ENCODE measurements at places on chromosomes 5 and 9. TPM values are rescaled to one million over a fixed set of nuclear protein-coding genes. Genes with fewer than 3 reads are reported as not detected.

Gene BSPRY
- not detected for total RNA-seq

Gene TNFSF8
- total RNA-seq, result not detected

DNA sequence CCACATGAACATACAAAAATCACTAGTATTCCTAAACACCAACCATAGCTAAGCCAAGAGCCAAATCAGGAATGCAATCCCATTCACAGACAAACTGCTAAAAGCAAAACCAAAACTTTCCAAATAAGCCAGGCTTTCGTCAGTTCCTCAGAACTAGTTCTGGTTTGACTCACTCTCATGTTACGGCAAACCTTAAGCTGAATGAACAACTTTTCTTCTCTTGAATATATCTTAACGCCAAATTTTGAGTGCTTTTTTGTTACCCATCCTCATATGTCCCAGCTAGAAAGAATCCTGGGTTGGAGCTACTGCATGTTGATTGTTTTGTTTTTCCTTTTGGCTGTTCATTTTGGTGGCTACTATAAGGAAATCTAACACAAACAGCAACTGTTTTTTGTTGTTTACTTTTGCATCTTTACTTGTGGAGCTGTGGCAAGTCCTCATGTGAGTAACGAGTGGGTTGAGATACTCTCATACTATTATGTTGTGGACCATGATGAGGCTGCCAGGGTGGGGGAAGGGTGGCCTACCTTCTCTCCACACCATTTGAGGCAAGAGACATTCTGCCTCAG is at the start of gene PDCD1LG2:
PDCD1LG2 (plus strand) TSS at position 172 of the 572 bp plus-strand sequence. CDS start 12,016 bp downstream, outside the sequence.
- H3K36me3 ChIP-seq, result no peaks in the 10 kb centered on the region
- peaks cover 58% of the 10 kb centered on the region for H3K4me1 ChIP-seq
- H3K27me3 ChIP-seq, result no peaks in the 10 kb centered on the region
- peak within 1 kb of the TSS; percentile 97 for H3K27ac ChIP-seq
- H3K4me3 ChIP-seq, result peak within 1 kb of the TSS; percentile 59

- H3K27ac ChIP-seq, result no peak overlapping the region
- H3K36me3 ChIP-seq, result no peaks in the 10 kb centered on the region
- H3K4me1 ChIP-seq, result no peaks in the 10 kb centered on the region
- H3K4me3 ChIP-seq, result no peak overlapping the region
Observed at GRCh38 chr5:118195211-118195610, 793.1 kb downstream of the DTWD2 start.

Gene FGD3
- 0.09 TPM for total RNA-seq
